ENCODE measurements at places on chromosomes 7 and 10.

DNA sequence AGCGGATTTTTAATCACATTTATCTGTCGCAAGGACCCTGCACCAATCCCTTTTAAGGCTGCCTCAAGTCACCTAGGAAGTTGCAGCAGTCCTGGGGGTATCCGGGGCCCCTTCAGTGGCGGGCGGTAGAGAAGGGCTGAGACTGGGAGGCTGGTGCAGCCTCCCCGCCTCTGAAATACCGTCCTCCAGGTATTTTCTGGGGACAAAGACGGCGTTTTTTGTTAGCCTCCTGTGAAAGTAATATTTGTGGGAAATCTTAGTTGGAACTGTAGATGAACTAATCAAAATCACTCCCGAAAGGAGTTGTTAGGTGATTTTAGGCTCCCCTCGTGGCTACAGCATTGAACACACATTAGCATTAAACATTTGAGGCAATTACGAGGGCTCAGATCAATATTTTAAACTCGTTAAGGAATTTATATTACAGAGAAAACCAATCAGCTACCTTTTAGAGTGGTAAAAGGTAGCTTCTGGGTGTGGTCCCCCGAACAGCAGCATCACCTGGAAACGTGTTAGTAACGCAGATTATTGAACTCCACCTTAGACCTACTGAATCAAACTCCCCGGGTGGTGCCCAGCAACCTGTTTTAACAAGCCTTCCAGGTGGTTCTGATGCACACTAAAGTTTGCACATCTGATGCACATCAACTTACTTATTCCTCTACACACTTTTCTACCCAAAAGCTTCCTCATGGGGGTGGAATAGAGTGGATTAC is 530 bp upstream of the ANXA7 start:
- DNase-seq, result no peak

GRCh38 chr10:122077311-122077875 is 88.4 kb downstream of the TACC2 start:
- DNase-seq, result no peak

- peak; percentile 67 for DNase-seq
Measured at GRCh38 chr7:143988976-143989745, 11.0 kb upstream of the OR6B1 start.

GRCh38 chr10:69241575-69241974 is 21.4 kb downstream of the HKDC1 start:
- peak; percentile 61 for DNase-seq

GRCh38 chr7:80357530-80357929 is 154.3 kb downstream of the GNAT3 start:
- peak; percentile 37 for DNase-seq

- no peak for DNase-seq
Measured at GRCh38 chr7:113891828-113892227, 27.0 kb downstream of the PPP1R3A start.

- DNase-seq, result no peak
Measured at GRCh38 chr10:70533189-70533558, 54.6 kb downstream of the PALD1 start.

DNA sequence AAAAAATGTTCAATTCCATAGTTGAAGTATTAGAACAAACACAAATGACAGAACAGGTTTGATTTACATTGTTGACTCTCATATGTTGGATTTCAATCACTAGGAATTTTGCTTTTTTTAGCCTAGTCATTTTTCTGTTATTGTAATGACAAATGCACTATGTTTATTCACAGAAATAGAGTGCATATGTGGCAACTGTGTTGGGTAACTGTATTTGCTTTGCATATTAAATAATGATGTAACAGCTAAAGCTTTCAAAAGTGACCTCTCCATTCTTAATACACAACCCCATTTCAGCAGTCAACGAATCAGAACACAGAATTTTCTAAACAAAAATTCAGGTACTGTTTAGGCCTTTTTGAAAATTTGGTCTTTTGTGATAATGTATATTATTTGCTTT is 54.0 kb upstream of the SLC26A5 start:
- DNase-seq, result peak; percentile 25

GRCh38 chr7:40331915-40332314 is 197.1 kb downstream of the SUGCT start:
- peak; percentile 68 for DNase-seq

GRCh38 chr7:28266402-28266801 is 85.8 kb upstream of the JAZF1 start:
- DNase-seq, result no peak

DNA sequence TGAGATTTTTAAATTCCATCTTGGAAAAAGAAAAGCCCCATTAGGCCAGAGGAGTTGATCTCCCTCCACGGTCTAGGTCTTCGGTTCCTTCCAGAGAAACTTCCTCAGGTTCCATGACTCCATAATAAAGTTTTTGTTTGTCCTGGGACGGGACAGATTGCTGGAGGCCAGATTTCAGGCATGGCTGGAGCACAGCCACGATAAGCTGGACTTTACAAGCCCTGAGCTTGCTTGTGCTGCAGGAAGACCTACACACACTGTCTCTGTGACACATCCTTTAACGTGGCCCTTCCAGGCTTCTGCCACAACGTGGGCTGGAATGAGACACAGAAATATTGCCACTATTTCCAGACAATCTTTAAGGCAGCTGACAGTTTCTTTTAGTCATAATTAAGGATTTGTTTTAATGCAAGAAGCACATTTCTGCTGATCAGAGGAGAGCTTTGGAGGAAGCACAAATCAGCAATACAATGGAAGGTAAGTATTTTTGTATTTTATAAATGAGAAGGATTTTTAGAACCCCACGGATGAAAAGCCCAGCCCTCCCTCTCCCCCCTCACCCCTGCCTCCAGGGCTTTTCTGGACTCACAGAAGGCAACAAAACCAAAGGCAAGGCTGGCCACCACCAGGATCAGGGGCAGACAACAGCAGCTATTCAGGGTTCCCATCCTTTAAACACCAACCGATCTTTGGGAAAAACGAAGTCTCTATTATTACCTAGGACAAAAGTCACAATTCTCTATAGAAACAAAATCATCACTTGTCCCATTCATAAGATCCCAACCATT is 6.5 kb downstream of the CTBP2 start:
- DNase-seq, result peak; percentile 41

DNA sequence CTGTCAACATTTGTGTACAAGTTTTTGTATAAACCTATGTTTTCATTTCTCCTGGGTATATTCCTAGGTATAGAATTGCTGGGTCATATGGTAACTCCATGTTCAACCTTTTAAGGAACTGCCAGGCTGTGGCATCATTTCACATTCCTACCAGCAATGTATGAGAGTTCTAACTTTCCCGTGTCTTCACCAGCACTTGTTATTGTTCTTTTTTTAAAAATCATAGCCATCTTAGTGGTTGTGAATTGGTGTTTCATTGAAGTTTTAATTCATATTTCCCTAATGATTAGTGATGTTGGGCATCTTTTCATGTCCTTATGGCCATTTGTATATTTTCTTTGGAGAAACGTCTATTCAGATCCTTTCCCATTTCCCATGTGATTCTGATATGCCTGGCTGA is 193.0 kb upstream of the PLXNA4 start:
- no peak for DNase-seq

GRCh38 chr7:31371621-31372020 is 31.1 kb upstream of the NEUROD6 start:
- DNase-seq, result no peak

DNA sequence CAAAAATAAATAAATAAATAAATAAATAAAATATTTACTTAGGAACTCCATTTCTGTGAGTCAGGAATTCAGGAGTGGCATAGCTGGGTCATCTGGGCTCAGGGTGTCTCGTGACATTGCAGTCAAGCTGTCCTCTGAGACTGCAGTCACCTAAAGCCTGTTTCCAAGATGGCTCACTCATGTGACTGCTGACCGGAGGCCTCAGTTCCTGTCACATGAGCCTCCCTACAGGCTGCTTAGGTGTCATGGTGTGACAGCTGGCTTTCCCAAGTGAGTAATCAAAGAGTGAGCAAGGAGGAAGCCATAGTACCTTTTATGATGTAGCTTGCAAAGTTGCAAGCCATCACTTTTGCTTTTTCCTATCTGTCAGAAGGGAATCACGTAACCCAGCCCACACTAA is 128.6 kb upstream of the KCTD7 start:
- DNase-seq, result no peak

DNA sequence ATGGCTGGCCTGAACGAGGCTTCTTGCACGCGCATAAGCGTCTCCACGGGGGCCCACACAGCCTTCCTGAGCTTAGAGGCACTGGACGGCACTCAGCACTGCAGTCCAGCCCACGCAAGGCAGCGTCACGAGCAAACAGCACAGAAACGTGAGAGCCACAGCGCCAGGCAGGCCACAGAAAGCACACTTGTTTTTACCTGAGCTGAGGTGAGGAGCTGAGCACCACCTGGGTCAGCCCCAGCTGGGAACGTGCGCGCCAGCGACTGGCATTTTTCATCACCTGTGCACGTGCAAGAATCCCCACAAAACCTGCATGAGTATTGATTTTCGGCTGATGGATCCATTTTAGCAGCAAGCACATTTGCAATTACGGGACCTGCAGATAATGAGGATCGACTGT is 26.7 kb downstream of the IQCE start:
- DNase-seq, result no peak

- DNase-seq, result no peak
Measured at GRCh38 chr7:28136420-28136819, 44.2 kb downstream of the JAZF1 start.
